Keratinocyte (primary cell): ENCODE measurements at places on chromosomes 1 and 21. TPM values are rescaled to one million over a fixed set of nuclear protein-coding genes. Genes with fewer than 3 reads are reported as not detected.

Gene SRRM1
- 29.7 to 79.3 TPM (median 56.1 TPM) in 3 replicates for polyA plus RNA-seq

GRCh38 chr21:15742694-15743093, 12.9 kb downstream of the USP25 start:
- H3K27ac ChIP-seq = no peak overlapping the region
- DNase-seq = no peak
- no peaks in the 10 kb centered on the region for H3K36me3 ChIP-seq
- H3K4me1 ChIP-seq = peaks cover 20% of the 10 kb centered on the region

GRCh38 chr1:119136401-119136800, 4.1 kb downstream of the WARS2 start:
- no peak for DNase-seq
- no peak overlapping the region for H3K27ac ChIP-seq

DNA sequence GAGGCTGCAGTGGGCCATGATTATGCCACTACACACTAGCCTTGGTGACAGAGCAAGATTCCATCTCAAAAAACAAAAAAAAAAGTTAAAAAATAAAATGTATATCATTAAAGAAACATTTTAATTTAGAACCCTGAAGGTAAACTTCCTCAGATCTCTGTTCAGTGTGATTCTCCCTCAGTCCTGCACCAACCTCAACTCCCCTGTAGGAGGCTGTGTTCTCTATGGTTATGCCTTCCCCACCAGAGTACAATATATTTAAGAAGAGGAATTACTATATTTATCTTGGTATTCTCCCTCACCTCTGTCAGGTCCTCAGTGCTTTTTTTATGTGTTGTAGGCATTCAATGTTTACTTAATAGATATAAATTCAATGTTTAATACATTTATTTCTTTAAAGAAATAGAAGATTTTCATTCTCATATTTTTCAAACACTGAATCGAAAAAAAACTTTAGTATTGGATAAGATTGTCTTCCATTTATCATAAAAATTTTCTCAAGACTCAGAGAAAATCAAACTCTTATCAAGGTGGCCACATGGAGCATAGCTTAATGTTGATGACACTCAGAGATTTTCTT, 4.8 kb upstream of the LRRC8B start:
- H3K4me3 ChIP-seq = no peak overlapping the region
- H3K36me3 ChIP-seq = no peaks in the 10 kb centered on the region
- H3K27me3 ChIP-seq = no peaks in the 10 kb centered on the region

- H3K27ac ChIP-seq = no peak overlapping the region
- no peak for DNase-seq
- H3K4me1 ChIP-seq = peaks cover 12% of the 10 kb centered on the region
These were observed 134.2 kb upstream of the IPO9 start for GRCh38 chr1:201694608-201695335.

Gene RIPK4
- 16.6 to 23.4 TPM (median 18.4 TPM) in 3 replicates for polyA plus RNA-seq

Gene TMIGD3
- polyA plus RNA-seq = not detected in 3 replicates

- no peak for DNase-seq
- no peak overlapping the region for H3K4me3 ChIP-seq
These were observed 197.1 kb upstream of the PBX1 start for GRCh38 chr1:164361927-164362326.

Gene NUP210L
- polyA plus RNA-seq = 0.01 TPM in 1 of 3 replicates, not detected in the others

Gene CYP4X1
- 0.93 to 1.2 TPM (median 1.00 TPM) in 3 replicates for polyA plus RNA-seq

Gene MYBPH
- not detected in 3 replicates for polyA plus RNA-seq

- DNase-seq = peak; percentile 84
- H3K27me3 ChIP-seq = no peaks in the 10 kb centered on the region
- H3K4me1 ChIP-seq = peaks cover 32% of the 10 kb centered on the region
- H3K36me3 ChIP-seq = no peaks in the 10 kb centered on the region
- no peak overlapping the region for H3K4me3 ChIP-seq
- H3K27ac ChIP-seq = peak overlapping the region; percentile 88
These were observed 36.5 kb downstream of the FHAD1 start for GRCh38 chr1:15283526-15283925.

GRCh38 chr21:45467221-45467779, 62.3 kb downstream of the COL18A1 start:
- peaks cover 31% of the 10 kb centered on the region for H3K4me1 ChIP-seq
- H3K27ac ChIP-seq = no peak overlapping the region
- H3K27me3 ChIP-seq = no peaks in the 10 kb centered on the region
- H3K36me3 ChIP-seq = no peaks in the 10 kb centered on the region
- H3K4me3 ChIP-seq = no peak overlapping the region

DNA sequence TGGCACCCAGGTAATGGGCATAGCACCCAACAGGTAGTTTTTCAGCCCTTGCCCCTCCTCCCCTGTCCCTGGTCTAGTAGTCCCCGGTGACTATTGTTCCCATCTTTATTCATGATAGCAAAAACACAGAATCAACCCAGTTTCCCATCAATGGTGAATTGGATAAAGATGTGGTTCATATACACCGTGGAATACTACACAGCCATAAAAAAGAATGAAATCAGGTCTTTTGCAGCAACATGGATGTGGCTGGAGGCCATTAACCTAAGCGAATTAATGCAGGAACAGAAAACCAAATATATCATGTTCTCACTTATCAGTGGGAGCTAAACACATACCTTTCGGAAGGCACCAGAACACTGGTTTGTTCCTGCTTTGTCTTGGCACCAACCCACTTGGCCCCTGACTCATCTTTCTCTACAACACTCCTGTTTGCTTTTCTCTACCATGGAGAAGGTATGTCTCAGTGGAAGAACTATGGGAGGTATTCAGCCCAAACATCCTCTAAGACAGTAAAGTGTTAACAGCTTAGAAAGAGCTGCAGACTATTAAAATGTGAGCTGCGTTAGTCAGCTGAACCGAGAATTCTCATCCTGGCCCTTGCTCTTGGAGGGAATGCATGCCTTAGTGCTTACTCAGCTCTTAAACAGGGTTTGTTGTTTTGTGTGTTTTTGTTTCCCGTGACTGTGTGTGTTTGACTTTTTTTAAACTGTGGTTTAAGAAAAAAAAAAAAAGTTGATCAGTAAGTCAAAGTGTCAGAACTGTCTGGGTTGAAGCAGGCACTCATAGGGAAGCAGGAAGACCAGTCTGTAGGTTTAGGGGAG, 203.0 kb downstream of the TOMM20 start:
- H3K27me3 ChIP-seq = no peaks in the 10 kb centered on the region
- no peaks in the 10 kb centered on the region for H3K36me3 ChIP-seq
- peak overlapping the region; percentile 50 for H3K27ac ChIP-seq
- DNase-seq = peak; percentile 94
- no peak overlapping the region for H3K4me3 ChIP-seq

GRCh38 chr1:12665511-12665910, 21.6 kb downstream of the AADACL4 start:
- no peaks in the 10 kb centered on the region for H3K36me3 ChIP-seq
- H3K4me1 ChIP-seq = no peaks in the 10 kb centered on the region
- no peaks in the 10 kb centered on the region for H3K27me3 ChIP-seq
- H3K4me3 ChIP-seq = no peak overlapping the region
- no peak overlapping the region for H3K27ac ChIP-seq
- DNase-seq = no peak

DNA sequence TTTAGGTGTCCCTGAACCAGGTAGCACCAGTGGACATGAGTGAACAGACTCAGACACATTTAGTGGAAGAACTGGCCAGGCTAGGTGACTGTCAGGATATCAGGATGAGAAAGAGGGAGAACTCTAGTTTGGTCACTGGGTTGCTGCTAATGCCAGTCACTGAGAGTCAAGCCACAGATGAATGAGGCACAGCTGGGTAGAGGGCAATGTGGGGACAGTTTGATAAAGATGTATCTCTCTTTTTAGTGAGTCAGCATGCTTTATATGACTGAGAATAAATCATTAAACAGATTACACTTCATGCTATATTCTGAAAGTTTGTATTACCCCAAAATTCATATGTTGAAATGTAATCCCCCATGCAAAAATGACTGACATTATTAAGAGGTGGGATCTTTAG, 87.1 kb downstream of the SELENOF start:
- no peaks in the 10 kb centered on the region for H3K27me3 ChIP-seq
- no peaks in the 10 kb centered on the region for H3K36me3 ChIP-seq
- H3K4me1 ChIP-seq = no peaks in the 10 kb centered on the region
- H3K4me3 ChIP-seq = no peak overlapping the region
- no peak overlapping the region for H3K27ac ChIP-seq

GRCh38 chr1:32274646-32275340, 17.1 kb upstream of the HDAC1 start:
- no peaks in the 10 kb centered on the region for H3K36me3 ChIP-seq
- H3K27me3 ChIP-seq = peaks cover 10% of the 10 kb centered on the region
- no peak overlapping the region for H3K4me3 ChIP-seq
- no peak for DNase-seq

Gene GPR61
- 0.12 to 0.17 TPM in 2 of 3 replicates, not detected in the other for polyA plus RNA-seq

DNA sequence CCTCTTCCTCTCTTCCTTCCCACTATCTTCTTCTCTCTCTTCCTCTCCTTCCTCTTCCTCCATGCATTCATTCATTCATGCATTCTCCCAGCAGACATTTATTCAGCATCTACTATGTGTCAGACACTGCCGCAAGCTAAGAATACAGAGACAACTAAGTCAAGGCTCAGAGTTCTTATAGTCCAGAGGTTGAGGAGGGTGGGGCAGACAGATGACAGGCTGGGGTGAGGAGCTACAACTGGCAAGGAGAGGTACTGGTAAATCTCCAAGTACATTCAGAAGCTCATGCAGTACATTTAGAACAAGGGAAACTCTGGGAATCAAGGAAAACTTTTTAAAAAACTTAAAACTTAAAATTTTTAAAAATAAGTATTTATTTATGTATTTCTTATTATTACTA, 56.4 kb upstream of the FMOD start:
- peaks cover 7% of the 10 kb centered on the region for H3K4me1 ChIP-seq
- no peak for DNase-seq
- H3K27me3 ChIP-seq = no peaks in the 10 kb centered on the region

GRCh38 chr1:189336115-189337100, 1141.3 kb downstream of the BRINP3 start:
- H3K4me3 ChIP-seq = no peak overlapping the region
- no peaks in the 10 kb centered on the region for H3K4me1 ChIP-seq
- H3K27me3 ChIP-seq = no peaks in the 10 kb centered on the region
- H3K27ac ChIP-seq = no peak overlapping the region
- DNase-seq = no peak

DNA sequence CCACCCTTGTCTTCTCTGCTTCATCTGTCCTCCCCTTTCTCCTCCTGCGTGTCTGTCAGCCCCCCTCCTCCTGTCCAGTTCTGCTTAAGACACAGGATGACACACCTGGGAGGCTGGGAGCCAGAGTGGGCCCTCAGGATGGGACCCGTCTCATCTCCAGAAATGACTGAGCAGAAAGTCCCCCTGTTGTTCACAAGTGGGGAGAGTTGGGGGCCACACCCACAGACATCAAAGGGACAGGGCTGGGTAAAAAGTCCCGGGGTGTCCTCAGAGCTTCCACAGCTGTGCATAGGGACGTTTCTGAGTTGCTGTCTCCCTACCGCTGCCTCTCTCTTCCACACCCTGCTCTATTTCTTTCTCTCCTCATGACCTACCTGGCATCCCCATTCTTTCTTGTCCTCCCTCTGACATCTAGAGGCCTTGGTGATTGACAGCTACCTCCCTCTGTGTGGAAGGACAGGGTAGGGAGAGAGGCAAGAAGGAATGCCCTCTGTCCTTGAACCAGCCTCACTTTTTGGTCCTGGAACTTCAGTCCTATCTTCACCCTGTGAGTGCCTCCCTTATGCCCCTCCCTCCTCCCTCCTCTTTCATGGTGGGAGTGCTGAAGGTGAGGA, 19.5 kb upstream of the SH2D2A start:
- no peak overlapping the region for H3K4me3 ChIP-seq
- H3K27me3 ChIP-seq = peaks cover 50% of the 10 kb centered on the region
- no peak for DNase-seq
- no peaks in the 10 kb centered on the region for H3K36me3 ChIP-seq
- H3K4me1 ChIP-seq = no peaks in the 10 kb centered on the region

DNA sequence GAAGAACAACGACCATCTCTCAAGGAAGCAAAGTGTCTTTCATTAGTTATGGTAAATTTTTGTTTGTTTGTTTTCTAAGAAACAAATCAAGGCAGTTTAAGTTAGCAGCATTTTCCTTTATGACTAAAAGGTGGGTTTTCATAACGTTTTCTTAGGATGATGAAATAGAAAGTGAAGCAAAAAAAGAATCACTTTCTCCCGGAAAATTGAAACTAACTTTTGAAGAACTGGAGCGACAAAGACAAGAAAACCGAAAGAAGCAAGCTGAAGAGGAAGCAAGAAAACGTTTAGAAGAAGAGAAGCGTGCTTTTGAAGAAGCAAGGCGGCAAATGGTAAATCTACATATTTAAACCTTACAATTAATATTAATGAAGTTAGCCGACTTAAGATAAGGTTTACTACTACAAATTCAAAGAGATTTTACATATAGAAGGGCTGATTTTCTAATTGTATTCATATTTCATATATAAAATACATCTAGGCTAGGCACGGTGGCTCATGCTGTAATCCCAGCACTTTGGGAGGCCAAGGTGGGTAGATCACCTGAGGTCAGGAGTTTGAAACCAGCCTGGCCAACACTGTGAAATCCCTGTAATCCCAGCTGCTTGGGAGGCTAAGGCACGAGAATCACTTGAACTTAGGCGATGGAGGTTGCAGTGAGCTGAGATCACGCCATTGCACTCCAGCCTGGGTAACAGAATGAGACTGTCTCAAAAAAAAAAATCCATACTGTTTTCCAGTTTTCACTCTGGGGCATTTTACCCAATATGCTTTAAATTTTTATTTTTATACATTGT, 38.3 kb downstream of the NEXN start:
- H3K27me3 ChIP-seq = no peaks in the 10 kb centered on the region
- H3K4me3 ChIP-seq = no peak overlapping the region
- H3K27ac ChIP-seq = no peak overlapping the region

Gene C8A
- polyA plus RNA-seq = not detected in 3 replicates

- H3K27me3 ChIP-seq = no peaks in the 10 kb centered on the region
- no peak for DNase-seq
- H3K4me1 ChIP-seq = peaks cover 3% of the 10 kb centered on the region
- H3K4me3 ChIP-seq = no peak overlapping the region
- H3K27ac ChIP-seq = no peak overlapping the region
These were observed 5.4 kb upstream of the TOE1 start for GRCh38 chr1:45334308-45335245.

- H3K27ac ChIP-seq = no peak overlapping the region
- H3K4me1 ChIP-seq = no peaks in the 10 kb centered on the region
- H3K4me3 ChIP-seq = no peak overlapping the region
- DNase-seq = no peak
These were observed 13.1 kb downstream of the CDCA8 start for GRCh38 chr1:37705399-37705798.

DNA sequence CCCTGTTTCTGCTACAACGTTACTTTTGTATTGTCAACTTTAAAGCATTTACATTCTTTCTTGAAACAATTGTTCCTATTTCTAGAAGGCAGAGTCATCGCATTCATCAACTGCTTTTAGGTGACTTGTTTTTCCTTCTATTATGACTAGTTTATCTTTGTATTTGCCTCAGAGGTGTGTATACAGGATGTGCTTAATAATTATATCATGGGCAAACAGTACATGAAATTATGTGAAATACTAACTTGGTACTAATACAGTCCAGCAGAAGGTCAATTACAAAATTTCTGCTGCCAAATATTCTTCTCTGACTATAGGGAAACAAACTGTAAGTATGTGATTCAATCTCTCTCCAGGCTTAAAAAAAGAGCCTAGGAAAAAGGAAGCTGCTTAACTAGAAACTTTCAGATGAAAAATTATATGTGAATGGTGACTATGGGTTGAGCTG, 101.6 kb downstream of the C4BPA start:
- H3K27ac ChIP-seq = no peak overlapping the region
- H3K4me3 ChIP-seq = no peak overlapping the region
- H3K4me1 ChIP-seq = no peaks in the 10 kb centered on the region

Gene PLEKHA6
- 1.5 to 3.4 TPM (median 1.6 TPM) in 3 replicates for polyA plus RNA-seq

- H3K4me3 ChIP-seq = peak within 1 kb of the TSS; percentile 71
- peaks cover 11% of the 10 kb centered on the region for H3K4me1 ChIP-seq
- DNase-seq = no peak
- no peaks in the 10 kb centered on the region for H3K36me3 ChIP-seq
These were observed at the start of gene DOP1B for GRCh38 chr21:36156815-36157670. DOP1B (plus strand) TSS chr21:36156824; CDS start chr21:36164734, 7,910 bp downstream.
